Tibial artery (tissue), 4 donors: ENCODE measurements at places on chromosomes 2 and 18.
A peak's percentile ranks its signal among the peaks of the same experiment; 100 is the strongest.

- no peak for DNase-seq
Observed at GRCh38 chr2:173572848-173573247, 218.2 kb downstream of the CDCA7 start.

GRCh38 chr18:50338122-50338521, 36.7 kb upstream of the SKA1 start:
- DNase-seq = no peak

DNA sequence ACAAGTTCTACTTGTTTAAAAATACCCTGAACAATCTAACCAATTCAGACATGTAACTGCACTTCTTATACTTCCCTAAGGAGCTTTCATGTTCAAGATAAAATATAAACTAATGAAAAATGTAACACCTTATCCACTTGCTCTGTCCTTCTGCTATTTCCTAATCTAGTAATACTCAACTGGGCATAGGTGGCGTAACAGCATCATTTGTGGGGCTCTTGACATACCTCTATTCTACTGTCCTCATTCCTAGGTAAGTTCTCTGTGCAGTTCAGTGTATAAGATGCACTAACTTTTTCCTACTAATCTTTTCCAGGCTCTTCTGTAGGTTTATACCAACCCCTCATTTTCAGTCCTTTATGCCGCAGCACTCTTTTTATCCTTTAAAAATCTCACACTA, 36.7 kb downstream of the PRKD3 start:
- DNase-seq = no peak

- no peak for DNase-seq
Observed at GRCh38 chr18:31954349-31954748, 11.4 kb upstream of the TRAPPC8 start.

- no peak for DNase-seq
Observed at GRCh38 chr2:99939135-99939534, 203.3 kb downstream of the AFF3 start.

DNA sequence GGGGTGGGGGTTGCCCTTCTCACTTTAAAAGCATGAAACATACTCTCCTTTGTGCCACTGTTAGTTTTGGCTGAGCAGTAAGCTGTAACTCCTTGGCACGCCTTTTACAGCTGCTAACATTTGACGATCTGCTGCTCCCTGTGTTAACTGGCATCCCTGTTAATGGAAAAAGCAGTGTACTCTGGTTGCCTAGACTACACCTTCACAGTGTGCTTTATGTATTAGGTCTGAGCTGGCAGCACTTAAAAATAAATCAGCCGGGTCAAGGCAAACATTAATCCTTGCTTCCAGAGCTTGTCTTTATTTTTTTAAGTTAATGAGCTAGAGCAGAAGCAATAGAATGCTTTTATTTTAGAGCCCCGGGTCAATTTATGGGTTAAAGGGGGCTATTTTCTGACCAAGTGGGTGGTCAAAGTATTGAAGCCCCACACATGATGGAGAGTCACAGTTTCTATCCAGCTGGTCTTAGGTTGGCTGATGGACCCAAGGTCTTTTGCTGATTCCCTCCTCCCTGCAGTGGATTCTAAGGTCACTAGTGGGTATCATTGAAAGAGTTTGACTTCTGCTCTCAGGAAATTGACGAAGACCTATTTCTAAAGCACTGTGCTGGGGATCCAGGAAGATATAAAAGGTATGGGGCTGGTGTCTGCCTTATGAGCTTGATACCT, 54.5 kb downstream of the CFAP221 start:
- no peak for DNase-seq

DNA sequence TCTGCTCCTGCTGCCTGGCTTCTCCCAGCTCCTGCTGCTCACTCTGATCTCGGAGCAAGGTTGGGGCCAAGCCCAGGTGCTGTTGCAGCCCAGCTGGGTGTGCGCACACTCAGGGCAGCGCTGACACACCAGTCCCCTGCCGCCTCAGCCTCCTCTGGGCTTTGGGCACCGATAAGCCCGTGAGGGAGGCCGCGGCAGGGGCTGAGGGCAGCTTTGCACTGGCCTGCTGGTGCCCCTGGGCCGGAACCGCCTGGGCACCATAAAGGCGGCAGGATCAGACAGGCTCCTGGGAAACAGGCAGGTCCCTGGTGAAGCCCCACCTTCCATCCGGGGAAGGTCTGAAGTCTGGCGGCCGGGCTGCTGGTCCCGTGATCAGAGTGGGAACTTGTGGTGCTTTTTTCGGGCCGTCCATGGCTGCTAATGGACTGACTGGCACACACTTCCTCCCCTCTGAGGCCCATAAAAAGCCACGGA, 14.1 kb upstream of the EML6 start:
- no peak for DNase-seq

- peak; percentile 76 for DNase-seq
Observed at GRCh38 chr2:68909793-68910674, 38.8 kb upstream of the BMP10 start.

DNA sequence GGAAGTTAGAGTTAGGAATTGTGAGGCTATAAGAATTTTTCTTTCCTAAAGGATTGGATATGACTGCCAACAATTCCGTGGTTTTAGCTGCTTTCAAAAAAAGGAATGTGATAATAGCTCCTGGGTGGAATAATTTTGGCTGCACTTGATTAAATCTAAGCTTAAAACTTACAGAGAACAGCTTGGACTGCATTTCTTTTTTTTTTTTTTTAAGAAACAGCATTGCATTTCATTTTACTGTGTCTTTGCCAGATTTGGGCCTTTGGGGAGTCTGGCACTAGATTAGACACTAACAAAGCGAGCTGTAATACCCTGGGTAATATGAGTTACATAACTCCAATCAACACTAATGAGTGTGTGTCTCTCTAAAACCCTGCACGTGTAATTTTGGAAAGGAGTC, 37.8 kb upstream of the ZNF397 start:
- DNase-seq = no peak

GRCh38 chr2:182090486-182090885, 104.8 kb downstream of the PPP1R1C start:
- no peak for DNase-seq

- no peak for DNase-seq
Observed at GRCh38 chr2:168740360-168740759, 62.1 kb upstream of the NOSTRIN start.

- DNase-seq = no peak
Observed at GRCh38 chr18:73893880-73894279, 253.8 kb downstream of the FBXO15 start.

- no peak for DNase-seq
Observed at GRCh38 chr2:6159606-6160005, 467.4 kb downstream of the SOX11 start.

DNA sequence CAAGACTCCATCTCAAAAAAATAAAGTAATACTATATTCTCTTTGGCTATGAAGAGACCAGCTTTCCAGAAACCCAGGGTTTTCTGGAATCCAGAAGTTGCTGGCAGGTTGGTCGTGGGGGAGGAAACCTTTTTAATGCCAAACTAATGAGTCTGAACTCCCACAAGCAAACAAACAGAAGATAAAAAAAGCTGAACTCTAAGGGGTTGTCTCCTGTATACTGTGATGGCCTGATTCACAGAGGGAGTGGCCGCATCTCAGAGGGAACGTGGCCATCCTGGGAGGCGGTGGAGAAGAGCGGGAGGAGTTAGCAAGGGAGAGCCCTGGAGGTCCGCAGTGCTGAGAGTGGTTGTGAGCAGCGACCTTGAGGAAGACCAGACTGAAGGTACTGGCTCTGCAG, 36.1 kb downstream of the LIMS1 start:
- DNase-seq = no peak

DNA sequence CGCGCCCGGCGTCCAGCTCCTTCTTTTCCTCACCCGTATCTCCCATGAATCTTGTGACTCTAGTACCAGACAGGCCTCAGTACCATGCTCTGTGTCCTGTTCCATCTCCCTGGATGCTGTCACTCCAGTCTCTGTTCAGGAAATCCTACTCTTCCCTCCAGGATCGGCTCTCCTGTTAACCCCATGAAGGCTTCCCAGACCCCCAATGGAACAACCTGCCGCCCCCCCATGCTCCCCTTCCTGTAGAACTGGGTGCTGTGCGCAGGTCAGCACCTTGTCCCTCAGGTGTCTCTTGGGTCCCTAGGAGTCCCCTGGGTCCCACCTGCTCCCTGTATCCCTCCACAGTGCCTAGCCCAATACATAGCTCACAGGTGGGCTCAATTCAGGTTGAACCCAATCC, 41.3 kb downstream of the MYCN start:
- no peak for DNase-seq

- DNase-seq = peak; percentile 52
Observed at GRCh38 chr2:203683932-203684556, 22.4 kb upstream of the CD28 start.

- DNase-seq = no peak
Observed at GRCh38 chr2:144559242-144559641, 39.3 kb upstream of the ZEB2 start.

GRCh38 chr18:51727780-51728179, 530.3 kb upstream of the MEX3C start:
- no peak for DNase-seq

DNA sequence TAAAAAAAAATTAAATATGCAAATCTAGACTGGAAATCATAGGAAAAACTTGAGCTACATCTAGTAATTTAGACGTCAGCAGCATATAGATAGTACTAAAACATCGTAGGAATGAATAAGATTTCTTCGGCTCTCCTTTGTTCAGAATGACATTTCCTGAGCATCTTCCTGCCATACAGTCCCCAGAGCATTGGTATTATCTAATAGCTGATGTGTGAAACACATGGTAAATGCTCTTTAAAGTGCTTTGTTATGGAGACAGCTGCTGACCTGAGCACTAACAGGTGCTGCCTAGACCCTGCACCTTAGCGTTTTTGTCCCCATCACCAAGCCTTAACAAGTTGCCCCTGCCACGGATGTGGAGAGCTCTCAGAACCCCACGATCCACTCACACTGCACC, 692.3 kb upstream of the PIK3C3 start:
- no peak for DNase-seq

DNA sequence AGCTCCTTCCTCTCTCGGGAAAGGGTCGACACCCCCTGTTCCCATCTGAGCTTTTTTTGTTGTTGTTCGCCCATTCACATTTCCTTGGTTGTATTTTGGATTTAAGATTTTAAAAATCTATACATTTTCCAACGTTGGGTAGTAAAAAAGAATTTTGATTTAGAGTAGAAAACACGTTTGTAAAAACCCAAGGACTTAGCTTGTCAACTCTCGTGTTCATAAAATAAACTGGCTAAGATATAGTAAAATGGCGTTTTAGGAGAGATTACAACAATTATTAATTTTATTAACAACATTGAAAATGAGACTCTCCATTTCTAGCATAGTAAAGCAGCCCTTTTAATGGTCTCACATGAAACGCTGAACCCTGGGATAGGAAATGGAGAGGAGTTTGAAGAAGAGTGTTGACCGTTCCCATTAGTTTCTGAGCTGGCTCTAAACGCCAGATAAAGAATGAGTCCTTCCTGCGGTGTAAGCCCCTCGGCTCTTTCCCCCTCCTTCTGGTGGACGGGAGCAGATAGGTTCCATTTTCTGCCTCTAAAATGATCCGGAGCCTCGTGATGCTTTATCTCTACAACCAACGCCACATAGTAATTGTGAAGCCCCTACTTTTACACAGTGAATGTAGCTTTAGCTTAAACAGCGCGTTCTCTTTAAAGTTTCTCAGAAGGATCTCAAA, 24.0 kb upstream of the ZNF516 start:
- DNase-seq = no peak

DNA sequence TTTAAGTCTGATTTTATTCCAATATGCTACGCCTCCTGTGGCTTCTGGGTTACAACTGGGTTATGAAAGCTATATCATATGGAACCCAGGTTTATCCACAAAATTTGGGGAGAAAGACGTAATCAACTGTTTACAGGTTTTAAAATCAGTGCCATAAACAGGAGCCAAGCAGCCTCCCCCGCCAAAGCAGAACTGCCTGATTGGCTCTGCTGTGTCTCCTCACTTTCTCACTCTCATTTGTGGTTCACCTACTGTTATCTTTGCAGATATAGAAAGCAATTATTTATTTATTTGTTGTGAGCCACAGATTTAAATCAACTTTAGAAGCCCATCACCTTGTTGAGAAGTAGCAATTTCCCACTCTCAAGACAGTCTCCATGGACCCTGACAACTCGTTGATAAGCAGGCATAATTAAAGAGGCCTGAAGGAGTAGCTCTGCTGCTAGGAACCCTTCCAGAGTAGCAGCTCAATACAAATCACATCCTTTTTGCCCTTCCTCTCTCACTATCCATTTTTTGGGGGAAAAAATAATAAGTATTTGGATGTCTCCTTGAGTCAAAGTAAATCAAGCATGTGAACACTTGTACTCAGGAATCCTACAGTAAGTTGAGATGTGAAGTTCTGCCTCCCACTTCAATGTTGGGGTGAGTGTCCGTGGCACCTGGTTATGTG, 191.0 kb upstream of the CCDC150 start:
- no peak for DNase-seq

- DNase-seq = no peak
Observed at GRCh38 chr2:73370348-73370747, 15.3 kb upstream of the ALMS1 start.

DNA sequence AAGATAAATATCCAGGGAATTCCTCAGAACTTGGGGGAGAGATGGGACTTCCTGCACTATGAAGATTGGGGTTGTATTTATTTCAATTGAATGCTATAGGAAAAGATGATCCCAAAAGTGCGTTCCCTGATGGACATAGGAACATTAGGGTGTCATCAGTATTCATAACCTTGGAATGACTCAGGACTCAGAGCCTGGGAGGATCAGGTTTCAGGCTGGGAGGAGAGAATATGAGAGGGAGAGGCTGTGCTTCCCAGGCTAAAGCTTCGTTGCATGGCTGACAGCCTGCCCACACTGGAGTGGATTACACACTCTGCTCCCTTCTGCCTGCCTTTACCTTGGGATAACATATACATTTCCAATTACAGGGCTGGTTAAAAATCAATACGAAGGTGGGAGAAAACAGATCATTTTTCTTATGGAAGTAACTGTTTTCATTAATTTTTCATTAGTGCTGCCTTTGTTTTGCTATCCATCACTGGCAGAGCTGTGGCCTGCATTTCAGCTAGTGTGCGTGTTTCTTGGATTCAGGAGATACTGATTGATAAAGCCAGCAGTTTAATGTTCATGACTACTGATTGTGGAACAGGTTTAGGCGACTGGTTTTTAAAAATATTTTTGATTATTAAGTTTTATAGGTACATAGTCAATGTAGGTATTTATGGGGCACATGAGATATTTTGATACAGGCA, 118.7 kb downstream of the KCTD1 start:
- DNase-seq = no peak

DNA sequence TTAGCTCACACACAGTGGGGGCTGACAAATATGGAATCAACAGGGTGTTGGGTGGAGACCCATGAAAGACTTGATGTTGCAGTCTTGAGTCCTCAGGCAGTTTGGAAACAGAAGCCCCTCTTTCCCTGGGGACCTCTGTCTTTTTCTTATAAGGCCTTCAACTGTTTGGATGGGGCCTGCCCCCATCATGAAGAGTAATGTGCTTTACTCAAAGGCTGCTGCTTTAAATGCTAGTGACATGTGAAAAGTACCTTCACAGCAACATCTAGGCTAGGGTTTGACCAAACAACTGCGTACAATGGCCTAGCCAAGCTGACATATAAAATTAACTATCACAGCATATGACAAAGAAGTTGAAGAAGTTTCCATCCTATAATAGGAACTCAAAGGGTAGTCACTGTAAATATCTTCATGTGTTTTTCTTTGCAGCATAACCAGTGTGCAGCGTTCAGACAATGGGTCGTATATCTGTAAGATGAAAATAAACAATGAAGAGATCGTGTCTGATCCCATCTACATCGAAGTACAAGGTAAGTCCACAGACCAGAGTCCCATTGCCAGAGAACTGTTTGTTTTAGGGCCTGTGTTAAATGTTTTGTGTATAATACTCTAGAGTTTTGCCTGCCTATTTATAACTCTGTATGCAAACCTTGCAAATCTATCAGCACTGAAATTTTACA, 46.3 kb downstream of the MERTK start:
- DNase-seq = no peak
